ENCODE measurements at places on chromosomes 12 and 14.

GRCh38 chr12:34601689-34602088 is 579.4 kb downstream of the ALG10 start:
- peak; percentile 40 for DNase-seq

DNA sequence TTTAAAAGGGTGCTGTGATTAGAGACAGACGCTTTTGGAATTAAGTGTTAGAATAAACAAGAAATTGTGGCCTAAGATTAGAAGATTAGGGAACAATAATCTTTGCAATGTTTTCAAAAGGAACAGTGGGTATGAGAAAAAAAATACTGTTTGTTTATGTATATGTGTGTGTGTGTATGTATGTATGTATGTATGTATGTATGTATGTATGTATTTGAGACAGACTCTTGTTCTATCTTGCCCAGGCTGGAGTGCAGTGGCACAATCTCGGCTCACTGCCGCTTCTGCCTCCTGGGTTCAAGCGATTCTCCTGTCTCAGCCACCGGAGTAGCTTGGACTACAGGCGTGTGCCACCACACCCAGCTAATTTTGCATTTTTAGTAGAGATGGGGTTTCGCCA is 81.6 kb downstream of the TRAFD1 start:
- DNase-seq: no peak

DNA sequence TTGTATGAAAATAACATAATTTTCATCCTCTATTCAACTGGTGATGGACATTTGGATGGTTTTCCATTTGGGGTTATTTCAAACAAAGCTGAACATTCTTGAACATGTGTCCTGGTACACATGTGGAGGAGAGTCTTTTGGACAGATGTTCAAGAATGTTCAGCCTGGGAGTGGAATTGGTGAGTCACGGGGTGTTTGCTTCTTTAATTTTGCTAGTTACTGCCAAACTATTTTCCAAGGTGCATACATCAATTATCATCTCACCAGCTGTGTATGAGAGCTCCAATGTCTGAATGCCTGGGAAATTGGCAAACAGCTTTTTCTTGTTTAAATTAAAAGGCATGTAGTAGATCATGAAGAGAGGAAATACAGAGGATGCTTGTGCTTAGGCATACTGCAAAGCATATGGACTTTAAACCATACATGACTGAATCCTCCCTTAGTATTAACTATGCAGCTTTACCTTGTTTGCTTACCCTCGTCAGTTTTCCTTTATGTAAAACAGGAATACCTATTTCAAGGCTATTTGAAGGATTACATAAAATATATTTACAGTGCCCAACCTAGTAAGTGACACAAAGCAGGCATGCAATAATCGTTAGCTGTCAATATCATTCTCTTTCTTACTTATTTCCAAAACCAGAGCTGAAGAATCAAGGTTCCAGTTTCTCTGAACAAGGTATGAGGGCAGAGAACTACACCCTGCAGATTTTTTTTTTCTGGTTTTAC is 152.1 kb downstream of the ITPR2 start:
- no peak for DNase-seq

GRCh38 chr12:39033782-39034181 is 128.4 kb upstream of the CPNE8 start:
- no peak for DNase-seq

- DNase-seq: no peak
Observed at GRCh38 chr14:61121355-61121787, 140.3 kb downstream of the SLC38A6 start.

Data from coronary artery (tissue), 2 donors.